ENCODE measurements at places on chromosomes 12 and 14.
A peak's percentile ranks its signal among the peaks of the same experiment; 100 is the strongest.

- peak; percentile 80 for DNase-seq
Observed at GRCh38 chr12:51419425-51420193, 5.0 kb upstream of the SLC4A8 start.

DNA sequence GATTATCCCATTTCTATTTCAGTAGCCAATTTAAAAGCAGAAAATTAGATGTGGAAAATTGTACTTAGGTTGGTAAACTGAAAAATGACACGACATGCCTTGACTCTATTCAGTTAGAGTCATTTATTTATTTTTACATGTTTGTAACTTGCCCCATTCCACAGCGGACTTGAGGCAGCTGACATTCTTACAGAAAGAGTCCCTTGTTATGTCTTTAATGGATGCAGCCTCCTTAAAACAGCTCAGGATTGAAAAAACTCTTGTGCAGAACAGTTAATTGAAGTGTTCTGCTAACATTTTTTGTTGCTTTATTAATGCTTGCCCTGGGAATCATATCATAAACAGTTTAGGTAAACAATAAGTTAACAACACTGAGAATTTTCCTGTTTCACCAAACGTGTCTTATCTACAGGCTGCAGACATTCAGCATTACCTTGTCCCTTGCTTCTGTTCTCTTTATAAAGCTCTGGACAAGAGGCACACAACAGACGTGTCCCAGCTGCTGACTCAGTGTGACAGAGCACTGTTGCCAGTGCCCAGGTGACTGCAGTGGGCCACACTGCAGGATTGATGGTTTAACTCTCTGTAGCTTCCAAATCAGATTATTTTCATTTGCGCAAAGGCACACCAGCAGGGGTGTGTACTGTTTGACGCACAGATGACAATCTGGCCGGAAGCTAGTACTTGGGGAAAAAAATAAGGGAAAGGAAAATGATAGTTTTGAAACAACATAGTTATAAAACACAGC lies 101.6 kb downstream of the PELI2 start:
- no peak for DNase-seq

DNA sequence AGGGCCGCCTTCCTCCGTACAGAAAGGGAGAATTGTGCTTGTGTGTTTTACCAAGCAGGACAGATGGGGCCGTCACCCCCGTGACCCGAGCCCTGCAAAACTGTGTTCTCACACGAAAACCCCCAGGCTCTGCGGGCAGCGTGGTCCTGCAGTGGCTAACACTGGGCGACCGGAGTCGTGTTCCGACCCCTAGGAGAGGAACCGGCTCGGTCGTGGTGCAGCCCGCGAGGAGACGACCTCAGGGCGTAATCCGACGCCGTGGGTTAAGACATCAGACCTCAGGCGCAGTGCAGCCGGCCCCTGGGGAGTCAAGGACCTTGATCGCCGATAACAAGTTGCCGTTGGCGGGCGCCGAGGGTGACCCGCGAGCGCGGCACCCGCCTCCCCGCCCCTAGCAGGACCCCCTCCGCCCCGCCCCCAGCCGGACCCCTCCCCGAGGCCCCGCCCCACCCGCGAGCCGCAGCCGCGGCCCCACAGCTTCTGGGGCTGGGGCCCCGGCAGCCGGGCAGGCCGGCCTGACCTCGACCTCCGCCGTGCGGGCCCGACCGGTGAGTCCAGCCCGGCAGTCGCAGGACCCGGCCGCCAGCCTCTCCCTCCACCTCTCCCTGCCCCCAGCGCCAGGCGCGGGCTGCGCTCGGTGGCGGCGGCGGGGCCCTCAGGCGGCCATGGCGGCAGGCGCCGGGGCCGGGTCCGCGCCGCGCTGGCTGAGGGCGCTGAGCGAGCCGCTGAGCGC lies at the start of gene CHPT1:
CHPT1 (plus strand) TSS at position 444 of the 733 bp plus-strand sequence; CDS start at position 666, 222 bp downstream.
- DNase-seq: peak; percentile 53

GRCh38 chr14:68757618-68758081 lies 35.2 kb downstream of the ZFP36L1 start:
- DNase-seq: no peak

- peak; percentile 60 for DNase-seq
Observed at GRCh38 chr12:116420227-116420880, 138.8 kb upstream of the MAP1LC3B2 start.

DNA sequence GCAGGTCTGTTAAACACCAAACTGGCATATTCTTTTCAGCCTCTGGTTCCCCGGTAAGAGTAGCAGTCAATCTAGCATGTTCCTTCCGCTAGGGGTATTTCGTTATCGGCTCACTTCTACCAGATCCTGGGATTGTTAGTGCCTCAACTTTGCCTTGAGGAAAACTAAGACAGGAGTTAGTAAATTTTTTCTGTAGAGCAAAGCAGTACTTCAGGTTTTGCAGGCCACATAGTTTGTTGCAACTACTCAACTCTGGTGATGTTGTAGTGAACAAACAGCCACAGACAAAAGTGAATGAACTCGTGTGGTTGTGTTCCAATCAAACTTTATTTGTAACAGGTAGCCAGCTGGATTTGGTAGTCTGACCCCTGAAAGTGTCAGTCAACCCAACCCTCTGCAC lies 6.3 kb upstream of the CDH24 start:
- DNase-seq: no peak

GRCh38 chr12:31647086-31647491 lies 12.4 kb upstream of the ETFBKMT start:
- no peak for DNase-seq

GRCh38 chr12:31742891-31743290 lies 14.1 kb upstream of the AMN1 start:
- no peak for DNase-seq

DNA sequence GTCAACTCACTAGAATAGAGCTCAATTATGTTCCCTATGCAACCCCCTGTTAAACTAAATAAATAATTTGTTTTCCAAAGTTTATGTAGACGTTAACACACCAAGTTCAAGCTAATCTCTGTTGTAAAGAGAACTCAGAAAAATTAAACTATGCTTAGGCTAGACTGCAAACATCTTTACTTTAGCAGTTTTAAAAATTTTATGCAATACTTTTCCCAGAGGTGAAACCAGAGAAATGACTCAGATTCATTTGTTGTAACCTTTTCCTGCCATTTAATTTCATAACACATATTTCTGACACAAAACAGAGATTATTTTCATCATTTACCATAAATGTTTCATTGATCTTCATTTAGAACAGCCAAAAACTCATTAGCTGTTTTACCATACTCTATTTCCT lies 27.4 kb downstream of the ABCC9 start:
- DNase-seq: no peak

GRCh38 chr12:130339951-130340350 lies 2.3 kb downstream of the PIWIL1 start:
- DNase-seq: no peak

DNA sequence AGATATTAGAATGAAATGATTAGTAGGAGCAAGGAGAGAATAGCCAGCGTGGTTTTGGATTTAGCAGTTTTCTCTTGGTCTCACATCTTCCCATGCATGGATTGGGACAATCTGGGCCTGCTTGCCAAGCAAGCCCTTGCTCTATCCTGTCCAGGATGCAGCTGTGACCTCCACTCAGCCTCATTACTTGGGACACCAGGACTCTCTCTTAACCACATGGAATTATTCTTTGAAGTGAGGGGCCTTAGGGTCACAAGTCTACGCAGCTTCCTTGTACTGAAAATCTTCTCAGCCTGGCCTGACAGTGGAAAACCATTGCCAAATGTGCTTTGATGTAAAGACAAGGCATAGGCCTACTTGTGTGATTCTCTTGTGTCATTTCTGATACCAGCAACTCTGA lies 28.0 kb upstream of the DCN start:
- no peak for DNase-seq

- DNase-seq: no peak
Observed at GRCh38 chr12:66011731-66012130, 118.8 kb downstream of the LLPH start.

- DNase-seq: no peak
Observed at GRCh38 chr14:43853541-43853940, 653.5 kb downstream of the FSCB start.

GRCh38 chr12:42916143-42916542 lies 326.6 kb upstream of the PRICKLE1 start:
- DNase-seq: no peak

DNA sequence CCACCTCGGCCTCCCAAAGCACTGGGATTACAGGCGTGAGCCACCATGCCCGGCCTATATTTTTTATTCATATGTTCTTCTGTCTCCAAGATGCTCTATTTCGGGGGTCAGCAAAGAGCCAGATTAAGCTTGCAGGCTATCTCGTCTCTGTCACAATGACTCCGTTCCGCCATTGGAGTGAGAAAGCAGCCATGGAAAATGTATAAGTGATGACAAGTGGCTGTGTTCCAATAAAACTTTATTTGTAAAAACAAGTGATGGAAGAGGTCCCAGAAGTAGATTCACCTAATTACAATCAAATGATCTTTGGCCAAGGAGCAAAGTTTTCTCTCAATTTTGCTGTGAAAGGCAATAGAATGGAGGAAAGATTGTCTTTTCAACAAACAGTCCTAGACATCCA lies 342.6 kb downstream of the MED13L start:
- no peak for DNase-seq

GRCh38 chr14:99595034-99595433 lies 9.0 kb downstream of the CCDC85C start:
- no peak for DNase-seq

DNA sequence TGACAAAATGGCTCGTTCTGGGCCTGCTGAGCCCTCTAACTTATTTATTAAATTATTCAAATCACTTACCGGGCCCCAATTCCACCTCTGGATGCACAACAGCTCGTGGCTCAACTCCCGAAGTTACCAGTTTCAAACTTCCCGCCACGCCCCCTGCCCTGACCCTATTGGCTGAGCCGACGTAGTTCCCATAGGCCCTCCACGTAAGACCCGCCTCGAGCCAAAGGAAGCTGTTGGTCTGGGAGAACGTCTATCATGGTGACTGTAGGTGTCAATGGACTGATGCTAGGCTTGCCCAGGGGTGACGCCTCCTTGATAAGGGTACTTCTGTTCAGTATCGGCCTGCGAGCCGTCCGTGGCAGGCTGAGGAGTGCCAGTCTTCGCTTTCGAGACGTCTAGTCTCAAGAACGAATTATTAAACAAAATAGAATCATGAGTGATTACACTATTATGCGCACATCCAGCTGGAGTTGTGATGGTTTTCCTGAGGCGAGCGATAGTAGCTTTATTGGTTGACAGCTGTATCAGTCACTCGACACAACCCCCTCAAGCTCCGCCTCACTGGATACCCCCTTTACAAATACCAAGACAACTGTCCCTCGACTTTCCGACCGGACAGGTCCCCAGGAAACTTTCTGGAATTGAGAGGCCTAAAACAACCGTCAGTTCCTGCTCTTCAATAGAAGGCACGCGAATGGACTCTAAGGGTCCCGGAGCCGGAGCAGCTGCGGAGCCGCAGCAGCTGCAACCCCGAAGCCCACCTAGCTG lies at the start of gene CDCA3:
CDCA3 (minus strand) TSS at position 134 of the 768 bp plus-strand sequence. CDS start 334 bp downstream, outside the sequence.
- DNase-seq: peak; percentile 99

- DNase-seq: no peak
Observed at GRCh38 chr14:78469947-78470346, 299.8 kb downstream of the NRXN3 start.

DNA sequence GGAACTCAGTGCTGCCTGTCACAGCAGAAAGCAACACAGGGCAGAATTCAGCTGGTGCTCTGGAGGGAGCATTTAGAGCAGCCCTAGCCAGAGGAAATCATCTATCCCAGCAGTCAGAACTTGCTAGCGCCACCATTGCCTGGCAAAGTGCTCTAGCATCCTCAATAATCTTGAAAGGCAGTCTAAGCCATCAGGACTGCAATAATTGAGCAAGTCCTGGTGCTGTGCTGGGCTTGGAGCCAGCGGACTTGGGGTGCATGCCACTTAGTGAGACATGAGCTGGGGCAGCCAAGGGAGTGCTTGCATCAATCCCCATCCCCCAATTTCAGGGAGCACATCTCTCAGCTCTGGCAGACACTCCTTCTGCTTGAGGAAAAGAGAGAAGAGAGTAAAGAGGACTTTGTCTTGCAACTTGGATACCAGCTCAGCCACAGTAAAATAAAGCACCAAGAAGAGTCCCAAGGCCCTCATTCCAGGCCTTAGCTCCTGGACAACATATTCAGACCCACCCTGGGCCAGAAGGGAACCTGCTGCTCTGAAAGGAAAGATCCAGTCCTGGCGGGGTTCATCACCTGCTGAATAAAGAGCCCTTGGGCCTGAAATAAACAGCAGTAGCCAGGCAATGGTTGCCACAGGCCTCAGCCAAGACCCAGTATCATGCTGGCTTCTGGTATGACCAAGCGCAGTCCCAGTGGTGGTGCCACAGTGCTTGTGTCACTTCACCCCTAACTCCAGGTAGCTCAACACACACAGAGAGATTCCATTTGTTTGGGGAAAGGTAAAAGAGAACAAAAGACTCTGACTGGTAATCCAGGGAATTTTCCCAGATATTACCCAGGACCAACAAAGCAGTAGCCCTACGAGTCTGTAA lies 44.5 kb upstream of the ZDHHC17 start:
- no peak for DNase-seq

DNA sequence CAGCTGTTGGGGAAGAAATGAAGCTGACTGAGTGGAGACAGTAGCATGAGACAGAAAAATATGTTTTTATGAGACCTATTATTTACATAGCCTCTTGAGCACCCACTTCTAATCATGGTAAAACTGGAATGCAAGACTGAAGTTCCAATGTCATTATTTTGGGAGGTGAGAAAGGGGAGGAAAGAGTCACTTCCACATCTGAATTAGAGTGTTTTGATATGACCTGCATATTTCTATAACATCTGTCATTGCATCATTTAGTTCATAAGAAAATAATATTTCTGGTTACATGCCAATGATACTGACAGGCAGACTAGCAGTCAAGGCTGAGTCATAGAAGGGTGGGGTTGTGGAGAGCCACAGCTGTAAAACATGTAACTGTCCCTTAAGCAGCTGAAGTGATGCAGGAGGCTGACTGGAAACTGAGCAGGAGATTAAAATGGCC lies 26.7 kb downstream of the NTN4 start:
- peak; percentile 59 for DNase-seq

DNA sequence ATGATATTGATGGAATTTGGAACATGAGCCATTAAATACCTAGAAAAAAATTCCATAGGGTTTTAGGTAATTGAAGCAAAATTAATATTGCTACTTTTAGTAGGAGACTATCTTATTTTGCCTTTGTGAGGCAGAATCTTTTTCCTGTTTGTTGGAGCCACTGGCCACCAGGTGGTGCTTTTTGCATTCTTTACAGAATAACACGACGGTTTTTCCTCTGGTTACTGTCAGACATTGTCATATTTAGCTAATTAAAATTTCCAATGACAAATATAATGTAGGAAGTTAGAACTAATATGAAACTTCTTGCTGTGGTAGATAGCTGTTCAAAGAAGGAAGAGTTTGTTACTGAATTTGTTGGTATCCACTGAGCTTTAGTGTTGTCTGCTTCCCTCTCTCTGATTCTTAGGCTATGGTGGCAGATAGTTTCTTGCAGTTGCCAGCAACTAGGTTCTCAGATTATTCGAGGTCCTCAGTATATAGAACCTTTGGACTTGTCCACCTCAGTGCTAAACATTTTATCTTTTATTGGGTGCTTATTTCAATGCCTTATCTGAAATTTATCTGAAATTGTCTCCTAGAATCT lies 25.7 kb downstream of the RAB21 start:
- DNase-seq: peak; percentile 16

- no peak for DNase-seq
Observed at GRCh38 chr14:102320033-102320660, 601 bp downstream of the ZNF839 start.
